ENCODE measurements at places on chromosomes 11 and 22.

- DNase-seq = no peak
Observed at GRCh38 chr11:1352696-1353382, 36.9 kb upstream of the BRSK2 start.

DNA sequence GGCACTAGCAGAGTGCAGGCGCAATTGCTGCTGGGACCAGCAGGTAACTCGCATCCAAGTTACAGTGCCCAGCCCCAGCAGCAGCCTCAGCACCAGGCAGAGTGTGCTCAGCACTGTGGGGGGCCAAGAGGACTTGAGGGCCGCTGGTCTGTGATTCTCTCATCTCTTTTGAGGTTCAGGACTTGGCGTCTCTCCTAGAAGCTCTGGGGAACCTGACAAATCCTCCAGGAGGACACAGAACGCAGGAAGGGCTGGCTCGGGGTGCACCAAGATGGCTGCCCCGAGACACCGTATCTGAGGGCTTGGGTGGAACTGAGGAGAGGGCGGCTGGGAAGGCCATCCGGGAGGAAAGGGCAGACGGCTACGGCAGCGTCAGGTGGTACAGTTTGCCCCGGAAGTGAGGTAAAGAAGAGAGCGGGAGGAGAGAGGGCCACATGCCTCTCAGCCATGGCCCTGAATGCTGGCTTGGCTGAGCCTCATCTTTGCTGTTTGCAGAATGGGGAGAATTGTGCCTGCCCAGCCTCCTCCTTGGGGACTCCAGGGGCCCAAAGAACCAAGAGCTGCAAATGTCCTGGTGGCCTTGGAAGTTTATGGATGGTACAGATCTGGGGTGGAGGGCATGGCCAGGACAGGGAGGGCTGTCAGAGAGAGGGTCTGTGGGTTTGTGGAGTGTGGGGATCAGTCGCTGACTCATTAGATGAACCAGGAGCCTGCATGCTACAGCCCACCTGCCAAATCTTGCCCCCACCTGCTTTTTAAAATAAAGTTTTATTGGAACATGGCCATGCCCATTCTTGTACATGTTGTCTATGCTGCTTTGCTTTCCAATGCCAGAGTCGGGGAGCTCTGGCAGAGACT is 78.0 kb downstream of the MYEOV start:
- DNase-seq = no peak

- DNase-seq = no peak
Observed at GRCh38 chr11:82832983-82833382, 67.2 kb downstream of the PRCP start.

- DNase-seq = no peak
Observed at GRCh38 chr11:61628662-61628970, 47.7 kb upstream of the SYT7 start.

DNA sequence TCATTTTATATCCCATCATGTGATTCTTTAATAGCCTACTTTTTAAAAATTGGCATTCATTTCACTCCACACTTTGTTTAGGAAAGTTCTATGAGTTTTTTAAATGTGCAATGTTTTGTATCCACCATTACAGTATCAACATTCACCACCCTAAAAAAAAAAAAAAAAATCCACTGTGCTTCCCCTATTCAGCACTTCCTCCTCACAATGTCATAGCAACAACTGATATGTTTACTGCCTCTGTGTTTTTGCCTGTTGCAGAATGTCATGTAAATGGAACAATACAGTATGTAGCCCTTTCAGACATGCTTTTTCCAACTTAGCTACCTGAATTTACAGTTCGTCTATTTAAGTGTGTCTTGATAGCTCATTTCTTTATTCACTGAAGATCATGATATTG is 754.2 kb downstream of the FAM181B start:
- no peak for DNase-seq

GRCh38 chr22:42443240-42444076 is 11.3 kb upstream of the NFAM1 start:
- no peak for DNase-seq

DNA sequence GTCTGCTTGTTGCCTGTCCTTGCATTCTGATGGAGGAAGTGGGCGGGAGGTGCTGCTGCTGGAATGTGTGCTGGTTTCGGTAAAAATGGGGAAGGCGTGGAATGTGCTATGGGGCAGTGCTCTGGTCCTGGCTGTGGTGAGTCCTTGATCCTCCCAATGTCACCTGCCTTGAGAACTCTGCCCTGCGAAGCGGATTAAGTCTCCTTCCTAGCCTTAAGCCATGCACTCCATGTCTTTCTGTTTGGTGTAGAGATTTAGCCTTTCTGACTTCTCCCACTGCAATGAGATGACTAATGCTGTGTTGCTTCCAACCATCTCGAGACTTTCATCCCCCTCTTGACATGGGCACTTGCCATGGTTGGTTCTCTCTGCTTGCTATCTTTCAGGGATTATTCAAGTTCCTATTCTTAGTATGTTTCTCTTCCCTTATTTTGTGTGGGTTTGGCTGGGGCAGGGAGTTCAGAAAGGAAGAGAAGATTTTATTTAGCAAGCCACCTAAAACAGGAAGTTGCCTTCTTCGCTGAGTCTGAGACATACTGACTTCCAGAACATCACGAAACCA is 687.9 kb downstream of the NTM start:
- no peak for DNase-seq

DNA sequence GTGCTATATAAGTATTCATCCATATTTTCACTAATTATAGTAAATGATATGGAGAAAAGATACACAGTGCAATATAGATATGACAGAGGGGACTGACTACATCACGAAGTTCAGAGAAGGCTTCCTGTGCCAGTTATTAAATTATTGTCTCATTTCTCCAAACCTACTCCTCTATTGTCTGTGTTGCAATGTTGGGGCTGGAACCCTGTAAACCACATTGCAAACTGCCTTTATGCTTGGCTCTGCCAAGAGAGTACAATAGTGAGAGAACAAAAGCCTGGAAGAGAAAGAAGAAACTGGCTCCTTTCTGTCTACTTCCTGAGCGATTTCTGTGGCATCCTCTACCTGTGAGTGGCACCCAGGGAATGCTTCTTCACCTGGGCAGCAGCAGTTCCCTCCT is 46.4 kb downstream of the ME3 start:
- DNase-seq = no peak

DNA sequence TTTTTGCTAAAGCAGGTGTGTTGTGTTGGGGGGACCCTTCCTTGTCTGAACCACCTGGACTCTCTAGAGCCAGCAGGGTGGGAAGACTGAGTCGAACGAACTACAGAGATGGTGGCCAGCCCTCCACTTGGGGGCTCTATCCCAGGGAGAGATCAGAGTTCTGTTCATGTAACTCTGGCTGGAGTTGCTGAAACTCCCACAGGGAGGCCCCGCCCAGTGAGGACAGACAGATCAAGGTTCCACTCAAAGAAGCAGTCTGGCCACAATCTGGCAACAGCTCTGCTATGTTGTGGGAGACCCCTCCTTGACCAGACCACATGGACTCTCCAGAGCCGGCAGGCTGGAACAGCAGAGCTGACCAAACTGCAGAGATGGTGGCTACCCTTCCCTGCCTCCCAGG is 20.2 kb upstream of the OR5AK2 start:
- no peak for DNase-seq

DNA sequence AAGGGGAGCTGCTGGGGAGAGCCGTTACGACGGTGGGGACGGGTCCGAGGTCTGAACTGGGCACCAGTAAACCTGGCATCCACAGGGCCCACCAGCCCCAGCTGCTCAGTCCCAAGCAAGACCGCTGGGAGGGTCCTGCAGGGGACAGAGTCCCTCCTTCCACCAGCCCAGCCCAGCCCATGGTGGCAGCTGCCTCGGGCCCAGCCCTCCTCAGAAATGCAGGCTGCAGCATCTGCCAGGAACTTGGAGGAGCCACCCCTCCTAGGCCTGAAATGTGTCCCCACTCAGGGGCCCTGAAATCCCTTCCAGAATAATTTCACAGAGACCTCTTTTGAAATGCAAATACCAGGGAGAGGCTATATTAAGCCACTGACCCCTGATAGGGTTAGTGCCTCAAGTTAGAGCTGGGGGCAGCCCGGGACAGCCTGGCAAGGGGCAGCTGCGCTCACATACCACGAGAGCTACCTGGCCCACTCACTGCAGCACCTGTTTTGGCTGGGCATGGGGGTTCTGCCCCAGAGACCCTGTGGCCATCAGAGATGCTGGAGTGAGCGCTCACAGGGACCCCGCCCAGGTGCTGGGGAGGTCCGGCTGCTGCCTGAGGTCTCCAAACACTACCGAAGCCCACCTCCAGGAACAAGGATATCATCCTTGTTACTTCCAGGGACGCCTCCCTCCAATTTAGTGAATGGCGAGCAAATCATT is 53.1 kb downstream of the CELSR1 start:
- DNase-seq = no peak

DNA sequence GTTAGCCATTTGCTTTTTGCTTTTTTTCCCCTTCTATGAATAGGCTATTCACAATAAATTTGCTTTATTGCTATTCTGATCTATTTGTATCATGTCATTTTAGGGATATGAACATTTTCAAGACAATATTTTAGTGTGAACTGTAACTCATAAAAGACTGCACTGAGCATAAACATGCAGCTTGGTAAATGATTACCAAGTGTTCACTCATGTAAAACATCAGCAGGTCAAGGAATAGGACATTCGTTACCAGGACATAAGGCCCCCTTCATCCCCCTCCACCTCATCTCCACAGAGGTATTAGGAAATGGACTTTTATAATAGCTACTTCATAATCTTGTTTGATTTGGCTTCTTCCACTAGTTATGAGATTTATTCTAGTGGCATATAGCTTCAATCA is 12.4 kb downstream of the NLRP14 start:
- DNase-seq = no peak

- DNase-seq = no peak
Observed at GRCh38 chr11:129733384-129733783, 82.3 kb upstream of the TMEM45B start.

GRCh38 chr11:61730240-61730994 is 22.0 kb upstream of the MYRF start:
- no peak for DNase-seq

- DNase-seq = no peak
Observed at GRCh38 chr22:38236786-38237185, 35.0 kb downstream of the MAFF start.

DNA sequence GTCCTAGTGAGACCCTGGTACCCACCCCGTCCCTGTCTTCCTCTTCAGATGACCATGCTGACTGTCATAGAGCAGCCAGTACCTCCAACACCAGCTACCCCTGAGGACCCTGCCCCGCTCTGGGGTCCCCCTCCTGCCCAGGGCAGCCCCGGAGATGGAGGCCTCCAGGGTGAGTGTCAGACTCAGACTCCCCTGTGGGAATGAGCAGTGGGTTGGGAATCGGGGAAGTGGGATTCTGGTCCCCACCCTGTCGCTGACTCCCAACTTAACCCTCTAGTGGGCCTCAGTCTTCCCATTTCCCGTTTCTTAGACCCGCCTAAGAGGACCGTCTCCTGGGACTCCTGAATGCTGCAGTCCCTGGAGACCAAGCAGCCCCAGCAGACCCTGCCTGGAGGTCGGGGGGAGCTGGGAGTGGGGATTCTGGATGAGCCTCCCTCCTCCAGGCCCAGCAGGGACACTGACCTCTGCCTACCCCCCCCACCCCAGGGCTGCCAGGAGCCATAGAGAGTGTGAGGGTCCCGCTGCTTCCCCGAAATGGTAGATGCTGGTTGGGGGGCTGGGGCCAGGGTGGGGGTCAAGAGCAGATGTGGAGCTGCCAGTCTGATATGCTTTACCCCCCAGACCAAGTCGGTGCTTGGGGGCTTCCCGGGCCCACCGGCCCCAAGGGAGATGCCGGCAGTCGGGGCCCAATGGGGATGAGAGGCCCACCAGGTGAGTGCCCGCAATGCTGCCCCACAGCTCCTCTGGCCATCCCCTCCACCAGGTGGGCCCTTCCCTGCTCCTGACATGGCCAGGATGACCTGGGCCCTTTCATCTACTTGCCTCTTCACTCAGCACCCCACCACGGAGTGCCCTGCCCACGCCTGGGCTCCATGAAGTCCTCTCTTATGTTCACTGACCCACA is 25.5 kb downstream of the EMID1 start:
- DNase-seq = no peak

GRCh38 chr11:108364159-108364558 is 103.2 kb downstream of the C11orf65 start:
- DNase-seq = no peak

- DNase-seq = no peak
Observed at GRCh38 chr22:26665813-26666231, 8.4 kb downstream of the MIAT start.

GRCh38 chr11:1928891-1929541 is 9.5 kb downstream of the TNNT3 start:
- DNase-seq = no peak

DNA sequence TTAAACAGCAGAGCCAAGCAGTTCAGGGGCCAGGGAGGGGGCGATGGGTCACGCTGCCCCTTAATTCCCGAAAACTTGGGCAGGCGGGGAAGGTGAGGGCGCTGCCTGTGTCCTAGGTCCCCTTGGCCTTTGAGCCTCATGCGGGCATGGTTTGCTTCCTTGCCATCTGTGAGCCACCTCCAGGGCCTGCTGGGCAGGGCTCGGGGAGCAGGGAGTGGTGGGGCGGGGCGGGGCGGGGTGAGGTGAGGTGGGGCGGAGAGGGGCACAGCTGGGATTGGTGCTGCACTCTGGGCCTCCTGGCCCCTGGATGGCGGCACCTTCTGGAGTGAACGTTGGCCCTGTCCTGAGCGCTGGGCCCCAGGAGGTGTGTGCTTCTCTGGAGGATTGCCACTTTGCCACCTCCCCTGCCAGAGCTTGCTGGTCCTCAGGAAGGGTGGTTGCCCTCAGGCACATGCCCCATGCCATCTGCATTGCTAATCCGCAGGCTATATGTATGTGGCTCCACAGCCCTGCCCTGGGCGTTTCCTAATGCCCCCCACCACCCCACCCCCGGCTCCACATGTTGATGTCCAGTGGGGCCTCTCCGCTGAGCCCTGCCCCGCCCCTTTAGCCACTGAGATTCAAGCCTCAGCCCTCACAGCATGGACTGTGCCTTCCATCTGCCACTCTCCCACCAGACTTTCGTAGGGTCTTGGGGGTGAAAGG is 352.5 kb downstream of the TBC1D22A start:
- DNase-seq = no peak

GRCh38 chr11:83424376-83425136 is 138.4 kb upstream of the CCDC90B start:
- DNase-seq = no peak

GRCh38 chr22:45692549-45692948 is 20.9 kb downstream of the ATXN10 start:
- DNase-seq = no peak

Measured in NCI-H1048 (cell line).